ENCODE measurements at places on chromosomes 12 and 14.

DNA sequence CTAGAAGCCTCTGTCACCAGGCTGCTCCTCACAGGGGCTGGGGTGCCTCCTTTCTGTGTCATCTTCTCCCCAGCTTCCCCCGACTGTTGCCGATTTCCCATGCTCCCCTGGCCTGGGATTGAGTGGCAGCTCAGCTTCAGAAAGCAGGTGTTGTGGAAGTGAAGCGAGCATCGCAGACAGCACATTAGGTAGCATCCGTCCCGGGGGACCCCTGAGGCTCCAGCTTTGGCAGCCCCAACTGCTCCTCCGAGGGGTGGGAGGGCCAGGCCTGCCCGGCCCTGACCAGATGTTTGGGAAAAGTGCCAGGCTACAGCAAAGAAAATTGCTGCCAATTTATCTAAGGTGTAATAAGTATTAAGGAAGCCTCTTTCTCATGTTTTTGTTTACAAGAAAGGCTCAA lies 1045.6 kb downstream of the BCL11B start:
- DNase-seq = no peak

DNA sequence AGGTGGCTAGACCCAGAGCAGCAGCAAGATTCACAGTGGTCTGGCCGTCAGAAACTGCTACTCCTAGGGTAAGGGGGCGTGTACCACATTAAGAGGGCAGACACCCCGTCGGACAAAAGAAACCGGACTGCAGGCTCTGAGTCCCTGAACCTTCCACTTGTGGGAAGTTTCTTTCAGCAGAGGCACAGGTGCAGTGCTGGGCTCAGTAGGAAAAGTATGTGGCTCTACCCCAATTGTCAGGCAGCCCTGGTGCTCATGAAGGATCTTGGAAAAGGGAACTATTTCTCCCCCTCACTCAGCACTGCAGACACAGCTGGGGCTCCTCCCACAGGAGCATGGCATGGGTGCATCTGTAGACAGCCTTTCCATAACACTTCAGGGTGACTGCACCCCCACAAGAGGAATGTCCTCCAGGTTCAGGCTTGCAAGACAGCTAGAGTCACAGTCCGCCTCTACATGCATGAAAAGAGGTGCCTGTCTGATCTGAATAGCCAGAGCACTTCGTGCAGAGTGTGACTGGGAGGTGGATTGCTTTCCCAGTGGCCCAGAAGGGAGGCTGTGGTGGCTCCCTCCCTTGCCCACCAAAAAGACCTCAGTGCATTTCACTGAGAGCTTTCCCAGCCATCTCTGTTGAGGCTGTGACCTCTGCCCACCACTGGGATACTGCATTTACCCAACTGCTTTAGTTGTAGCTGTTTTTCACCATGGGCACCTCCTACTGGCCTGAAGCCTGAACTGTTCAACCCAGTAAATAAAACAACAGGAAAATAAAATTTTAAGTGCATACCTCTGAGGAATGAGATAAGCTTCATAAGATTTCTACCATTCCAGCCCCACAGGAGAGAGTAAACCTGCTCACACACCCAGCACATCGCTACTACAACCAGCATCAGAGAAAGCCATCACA lies 14.2 kb downstream of the CEP128 start:
- no peak for DNase-seq

- no peak for DNase-seq
Measured at GRCh38 chr14:26855077-26855753, 257.4 kb upstream of the NOVA1 start.

GRCh38 chr14:95348395-95349080 lies 28.8 kb upstream of the CLMN start:
- no peak for DNase-seq

GRCh38 chr12:92759634-92760268 lies 57.0 kb downstream of the PLEKHG7 start:
- peak; percentile 96 for DNase-seq
